Articular chondrocyte of knee joint (primary cell): ENCODE measurements at places on chromosomes 11 and 22. TPM values are rescaled to one million over a fixed set of nuclear protein-coding genes. Genes with fewer than 3 reads are reported as not detected.

Gene MAJIN
- total RNA-seq = not detected in 2 replicates

Gene ARHGAP1
- 78.0 and 90.4 TPM in 2 replicates for total RNA-seq

Gene LUZP2
- total RNA-seq = not detected in 2 replicates

Gene DTX4
- 0.32 and 0.52 TPM in 2 replicates for total RNA-seq

Gene MUC5AC
- not detected in 2 replicates for total RNA-seq

Gene SCN2B
- 3.4 and 4.1 TPM in 2 replicates for total RNA-seq

Gene PRAME
- total RNA-seq = 0.13 and 0.43 TPM in 2 replicates

Gene TESMIN
- 0.32 and 1.3 TPM in 2 replicates for total RNA-seq
